WERI-Rb-1 (cell line): ENCODE measurements at places on chromosomes 4 and X.

DNA sequence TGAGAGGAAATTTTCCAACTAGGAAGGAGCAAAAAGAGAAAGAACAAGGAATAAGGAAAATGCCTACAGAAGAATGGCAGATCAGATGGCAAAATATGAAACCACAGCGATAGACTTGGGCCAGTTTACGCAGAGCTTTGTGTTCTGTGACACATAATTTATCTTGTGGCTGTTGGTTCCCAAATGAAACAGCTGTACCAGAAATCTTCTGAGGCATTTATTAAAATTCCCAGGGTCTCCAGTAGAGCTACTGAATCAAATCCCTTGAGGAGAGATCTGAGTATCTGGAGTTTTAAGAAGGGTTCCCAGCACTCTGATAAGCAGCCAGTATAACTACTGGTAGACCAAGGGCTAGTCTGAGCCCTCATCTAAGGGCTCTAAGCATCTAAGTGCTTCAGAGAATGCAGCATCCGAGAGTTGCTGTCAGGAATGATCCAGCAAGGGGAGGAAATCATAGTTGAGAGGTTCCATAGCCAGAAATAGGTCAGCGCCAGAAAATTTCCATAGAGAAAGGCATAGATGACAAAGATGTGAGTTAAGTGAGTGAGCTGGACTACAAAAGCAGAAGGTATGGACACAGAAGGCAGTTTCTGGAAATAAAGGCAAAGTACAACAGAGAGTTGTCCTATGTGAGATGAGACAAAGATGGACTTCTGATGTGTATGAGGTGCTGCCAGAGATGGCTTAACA lies 46.3 kb upstream of the FAM241A start:
- DNase-seq: no peak

GRCh38 chrX:750263-750662 lies 119.7 kb downstream of the SHOX start:
- no peak for DNase-seq

- DNase-seq: peak; percentile 25
These were observed 32.0 kb downstream of the LIMCH1 start for GRCh38 chr4:41569961-41570360.

GRCh38 chr4:131644619-131645018 lies 1504.5 kb upstream of the PCDH10 start:
- peak; percentile 68 for DNase-seq

DNA sequence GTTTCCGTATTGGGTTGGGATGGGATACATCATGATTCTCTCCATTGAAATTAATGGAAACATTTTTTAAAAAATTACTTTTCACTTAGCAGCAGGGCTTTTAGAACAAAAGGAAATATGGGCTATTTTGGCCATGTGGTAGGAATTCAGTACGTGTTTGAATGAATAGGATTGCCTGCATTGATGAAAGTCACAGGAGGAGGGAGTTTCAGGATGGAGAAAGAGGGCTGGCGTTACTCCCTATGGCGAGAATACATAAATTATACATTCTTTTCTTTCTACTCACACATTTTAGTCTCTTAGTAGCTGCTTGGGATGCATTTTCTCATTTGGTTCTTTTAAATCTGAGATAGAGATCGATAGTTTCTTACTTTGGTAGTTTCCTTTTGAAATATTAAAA lies 100.3 kb upstream of the PDHA1 start:
- DNase-seq: no peak

- DNase-seq: no peak
These were observed 218.4 kb downstream of the SLITRK2 start for GRCh38 chrX:146036000-146036399.

- DNase-seq: no peak
These were observed 229.8 kb upstream of the LDB2 start for GRCh38 chr4:17128268-17128667.

DNA sequence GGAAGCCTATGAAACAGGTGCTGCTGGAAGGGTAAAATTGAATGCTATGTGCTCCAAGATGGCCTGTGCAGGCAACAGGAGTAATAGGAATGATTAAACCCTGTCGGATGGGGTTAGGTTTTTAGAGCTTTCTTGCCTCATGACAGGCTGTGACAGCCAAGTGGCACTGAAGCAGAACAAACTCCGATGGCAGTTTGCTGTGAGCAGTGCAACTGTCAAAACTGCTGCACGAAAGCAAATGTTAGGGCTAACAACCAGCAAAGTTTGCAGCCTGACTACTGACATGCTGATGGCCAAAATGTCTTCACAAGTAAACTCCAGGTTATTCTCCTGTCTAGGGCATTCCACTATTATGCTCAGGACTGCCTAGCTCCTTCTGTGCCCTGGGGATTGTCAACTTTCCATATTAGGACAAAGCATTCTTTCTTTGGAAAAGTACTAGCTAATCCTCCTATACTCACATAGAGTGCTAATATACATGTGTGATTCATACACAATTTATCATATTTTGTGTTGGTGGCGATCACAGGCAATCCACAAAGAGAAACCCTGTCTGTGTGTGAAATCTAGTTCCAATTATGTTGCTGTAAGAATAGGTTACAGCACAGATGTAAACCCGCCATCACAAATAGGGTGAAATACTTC lies 486.6 kb upstream of the TENM3 start:
- DNase-seq: no peak

- DNase-seq: peak; percentile 64
These were observed 328.6 kb upstream of the ARX start for GRCh38 chrX:25344161-25344936.

- DNase-seq: peak; percentile 42
These were observed 16.7 kb downstream of the GPRIN3 start for GRCh38 chr4:89290727-89291516.

GRCh38 chr4:16377887-16378286 lies 151.6 kb upstream of the TAPT1 start:
- DNase-seq: no peak

GRCh38 chr4:8765631-8766590 lies 105.7 kb downstream of the HMX1 start:
- DNase-seq: peak; percentile 4

DNA sequence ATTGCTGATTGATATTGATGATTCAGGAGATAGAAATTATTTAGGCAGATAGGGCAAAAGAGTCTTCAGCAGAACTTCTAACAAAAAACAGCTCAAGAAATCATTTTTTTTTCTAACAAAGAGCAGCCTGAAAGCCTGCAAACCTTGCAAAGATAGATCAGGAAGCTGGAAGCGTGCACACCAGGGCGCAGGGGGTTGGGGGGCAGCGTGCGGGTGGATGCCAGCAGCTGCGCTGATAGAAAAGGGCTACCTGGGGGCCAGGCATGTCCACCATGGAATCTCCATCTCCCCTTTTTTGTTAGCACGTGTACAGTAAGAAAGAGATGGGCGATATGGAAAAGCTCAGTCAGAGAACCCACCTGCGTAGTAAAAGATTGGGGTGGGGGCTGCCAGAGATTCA lies 1.7 kb upstream of the CCDC110 start:
- no peak for DNase-seq

DNA sequence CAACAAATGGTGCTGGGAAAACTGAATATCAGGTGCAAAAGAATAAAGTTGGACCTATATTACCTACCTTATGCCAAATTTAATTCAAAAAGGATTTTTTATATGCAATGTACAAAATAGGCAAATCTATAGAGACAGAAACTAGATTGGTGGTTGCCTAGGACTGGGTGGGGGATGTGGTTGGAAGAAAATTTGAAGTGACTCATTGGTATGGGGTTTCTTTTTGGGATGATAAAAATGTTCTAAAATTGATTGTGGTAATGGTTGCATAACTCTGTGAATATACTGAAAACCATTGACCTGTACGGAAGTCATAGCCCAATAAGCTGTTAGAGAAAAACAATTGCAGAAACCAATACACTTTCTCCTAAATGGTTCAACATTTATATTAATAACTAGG lies 72.1 kb downstream of the COL4A5 start:
- DNase-seq: no peak

GRCh38 chr4:71009086-71009485 lies 15.6 kb downstream of the DCK start:
- no peak for DNase-seq

DNA sequence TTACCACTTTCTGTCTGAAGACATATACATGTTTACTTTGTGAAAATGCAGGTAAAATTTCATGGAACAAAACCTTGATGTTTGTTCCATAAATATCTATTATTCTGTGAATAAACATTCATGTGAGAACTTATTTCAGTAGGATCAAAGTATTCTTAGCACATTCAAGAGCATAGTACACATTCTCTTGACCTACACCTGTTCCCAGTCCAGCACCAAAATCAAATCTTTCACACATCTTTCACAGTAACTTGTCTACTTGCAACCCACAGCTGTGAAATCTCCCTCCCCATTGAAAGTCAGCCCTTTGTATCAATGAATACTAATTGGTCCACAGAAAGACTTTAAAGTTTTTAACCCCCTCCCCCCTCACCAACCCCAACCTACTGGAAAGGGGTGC lies 283.2 kb downstream of the GPC3 start:
- DNase-seq: no peak

DNA sequence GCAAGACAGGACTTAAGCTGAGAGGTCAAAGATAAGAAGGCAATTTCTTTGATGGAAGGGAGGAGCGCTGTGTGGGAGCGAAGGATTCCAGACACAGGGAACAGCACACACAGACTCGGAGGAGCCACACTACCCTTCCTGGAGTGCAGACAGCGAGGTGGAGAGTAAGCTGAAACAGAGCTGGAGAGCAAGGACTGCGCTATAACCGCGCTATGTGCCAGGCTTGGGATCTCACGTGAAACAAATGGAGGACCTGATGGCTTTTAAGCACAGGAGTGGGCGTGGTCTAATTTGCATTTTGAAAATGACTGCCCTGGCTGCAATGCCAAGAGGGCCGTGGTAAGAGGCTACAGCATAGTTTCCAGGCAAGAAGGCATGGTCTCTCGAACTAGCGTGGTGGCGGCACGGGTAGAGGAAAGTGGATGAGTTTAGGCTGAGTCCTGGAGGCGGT lies 113.9 kb upstream of the SORBS2 start:
- DNase-seq: peak; percentile 86
